ENCODE measurements at places on chromosomes 3 and 15. TPM values are rescaled to one million over a fixed set of nuclear protein-coding genes. Genes with fewer than 3 reads are reported as not detected.

The ALDH1L1 gene
- total RNA-seq = not detected

The CDCP1 gene
- total RNA-seq = 0.16 TPM

The VGLL4 gene
- 77.1 TPM for total RNA-seq

The TCTA gene
- total RNA-seq = 20.8 TPM

The ATP13A5 gene
- not detected for total RNA-seq

The OR5K2 gene
- total RNA-seq = not detected

The ROPN1 gene
- total RNA-seq = not detected

The EIF1B gene
- total RNA-seq = 15.8 TPM

The FBXO40 gene
- under 0.01 TPM for total RNA-seq

The NRG4 gene
- not detected for total RNA-seq

The PRSS50 gene
- total RNA-seq = not detected

The TRH gene
- not detected for total RNA-seq

The NISCH gene
- total RNA-seq = 46.6 TPM

The CYP1A1 gene
- 31.5 TPM for total RNA-seq

The ACKR2 gene
- total RNA-seq = 0.16 TPM

The DUOX1 gene
- not detected for total RNA-seq

The AADAC gene
- 0.32 TPM for total RNA-seq

The BRK1 gene
- 98.4 TPM for total RNA-seq

The WDR72 gene
- total RNA-seq = not detected

The OIP5 gene
- 5.3 TPM for total RNA-seq

The SEC11A gene
- total RNA-seq = 195 TPM

The FBXW12 gene
- total RNA-seq = not detected

The CFAP92 gene
- total RNA-seq = 0.69 TPM

The ECT2 gene
- 27.1 TPM for total RNA-seq

The CCDC54 gene
- total RNA-seq = not detected

The GNAI2 gene
- 1,028 TPM for total RNA-seq

The SLC22A14 gene
- total RNA-seq = 0.31 TPM

The KCNH8 gene
- under 0.01 TPM for total RNA-seq

The ZPLD1 gene
- total RNA-seq = not detected

The PLA2G4F gene
- total RNA-seq = not detected

The ZNF106 gene
- 27.2 TPM for total RNA-seq

The KLF13 gene
- 30.8 TPM for total RNA-seq

All from bladder microvascular endothelial cell (primary cell).